ENCODE measurements at places on chromosomes 3 and 15.

DNA sequence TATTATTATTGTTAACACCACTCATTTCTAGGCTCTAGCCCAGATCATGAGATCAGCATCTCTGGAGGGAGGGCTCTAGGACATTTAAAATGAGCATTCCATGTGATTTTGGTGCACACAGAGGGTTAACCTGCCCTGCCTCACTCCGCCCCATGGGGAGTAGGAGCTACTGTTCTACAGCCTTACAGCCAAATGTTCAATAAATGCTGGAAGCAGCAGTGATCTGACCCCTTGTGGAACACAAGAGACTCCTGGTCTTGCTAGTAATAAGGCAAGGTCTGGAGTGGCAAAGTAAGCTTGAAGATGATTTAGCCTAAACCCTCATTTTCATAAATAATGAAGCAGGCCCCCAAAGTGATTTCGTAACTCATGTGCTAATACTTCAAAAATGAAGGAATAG is 166.4 kb upstream of the EOMES start:
- no peak for DNase-seq

GRCh38 chr15:83015361-83015760 is 3.9 kb upstream of the C15orf40 start:
- DNase-seq: no peak

- no peak for DNase-seq
These were observed 128.5 kb upstream of the GAP43 start for GRCh38 chr3:115494826-115495225.

- no peak for DNase-seq
These were observed 698 bp downstream of the IL1RAP start for GRCh38 chr3:190514413-190515153.

GRCh38 chr3:23096041-23096440 is 107.1 kb upstream of the UBE2E2 start:
- no peak for DNase-seq

DNA sequence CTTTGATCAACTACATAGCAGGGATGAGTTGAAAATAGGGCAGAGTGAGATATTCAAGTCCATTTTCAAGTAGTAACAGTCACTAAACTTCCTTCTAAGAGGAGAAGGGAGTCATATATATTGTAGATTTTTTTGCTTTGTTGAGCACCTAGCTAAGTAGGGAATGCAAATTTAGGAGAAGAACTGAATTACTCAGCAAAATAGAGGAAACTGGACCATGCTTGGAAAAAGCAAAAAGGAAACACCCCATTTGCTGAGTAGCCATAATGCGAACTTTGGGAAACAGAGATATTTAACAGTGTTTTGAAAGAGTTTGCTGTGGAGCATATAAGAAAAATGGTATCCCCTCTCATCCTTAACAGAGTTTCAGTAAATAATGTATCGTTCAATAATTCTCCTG is 54.9 kb downstream of the CD200R1L start:
- DNase-seq: no peak

GRCh38 chr15:89769366-89769765 is 6.8 kb upstream of the MESP2 start:
- DNase-seq: no peak

DNA sequence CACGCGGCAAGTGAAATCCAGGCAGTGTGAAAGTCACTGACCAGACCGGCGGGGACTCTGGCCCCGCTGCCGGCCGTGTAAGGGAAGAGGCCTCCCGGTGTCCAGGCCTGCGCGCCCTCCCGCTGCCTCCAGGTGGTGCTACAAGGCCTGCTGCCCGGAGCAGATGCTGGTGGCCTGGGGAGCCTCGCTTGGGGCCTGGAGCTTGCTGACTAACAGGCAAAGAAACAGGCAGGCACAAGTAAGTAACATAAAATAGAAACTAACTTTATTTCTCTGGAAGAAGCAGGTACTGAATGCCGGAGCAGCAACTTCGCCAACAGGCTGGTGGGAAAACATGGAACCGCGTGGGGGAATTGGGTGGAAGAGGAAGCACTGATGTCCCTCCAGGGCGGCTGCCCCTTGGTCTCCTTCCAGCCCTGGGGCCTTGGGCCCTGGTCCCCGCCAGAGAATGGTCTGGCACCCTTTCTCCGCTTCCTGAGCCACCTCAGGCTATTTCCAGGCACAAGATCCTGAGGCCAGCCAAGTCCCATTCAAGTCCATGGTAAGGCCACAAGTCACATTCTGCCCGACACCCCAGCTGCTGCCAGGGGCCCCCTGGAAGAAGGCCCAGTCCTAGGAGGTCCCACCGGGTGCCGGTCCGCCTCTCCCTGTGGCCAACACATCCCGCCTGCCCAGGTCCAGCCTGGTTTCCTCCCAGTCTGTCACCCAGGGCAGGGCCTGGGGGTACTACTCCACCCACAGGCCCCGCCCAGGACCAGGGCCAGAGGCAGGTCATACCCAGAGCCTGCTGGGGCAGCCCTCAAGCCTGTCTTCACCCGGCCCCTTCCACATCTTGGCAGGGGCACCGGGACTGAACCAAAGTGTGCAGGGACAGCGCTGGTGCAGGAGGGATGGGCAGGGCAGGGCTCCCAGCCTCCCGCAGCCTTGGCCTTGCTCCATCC is 45.0 kb downstream of the TNK2 start:
- DNase-seq: no peak

DNA sequence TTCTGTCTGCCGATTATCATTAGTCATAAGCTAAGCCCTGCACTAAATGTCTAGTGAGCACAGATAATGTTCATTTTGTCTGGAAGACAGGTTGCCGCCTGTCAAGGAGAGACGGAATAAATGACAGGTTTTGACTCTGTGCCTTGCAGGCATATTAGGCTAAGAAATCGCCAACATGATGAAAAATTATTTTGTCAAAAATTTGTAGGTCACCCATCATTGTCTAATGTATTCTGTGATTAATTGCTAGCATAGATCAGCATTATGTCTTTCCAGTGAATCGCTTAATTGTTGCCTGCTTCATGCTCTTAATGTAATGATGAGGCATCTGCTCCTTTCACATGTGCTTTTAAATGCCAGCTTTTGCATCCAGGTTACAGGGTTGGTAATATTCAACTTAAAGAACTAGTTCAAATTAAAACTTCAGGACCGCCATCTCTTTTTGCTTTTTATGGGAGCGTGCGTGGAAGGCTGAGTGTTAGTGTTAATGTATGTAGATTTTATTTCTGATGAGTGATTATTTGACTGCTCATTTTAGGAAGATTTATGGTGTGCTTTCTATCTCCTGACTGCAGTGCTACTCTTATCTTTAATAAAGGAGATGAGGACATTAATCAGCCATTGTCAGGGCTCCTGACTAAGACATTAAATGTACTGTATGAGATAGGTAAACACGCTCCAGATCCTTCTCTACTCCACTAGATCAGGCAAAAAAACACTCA is 120.8 kb upstream of the MEIS2 start:
- DNase-seq: no peak

DNA sequence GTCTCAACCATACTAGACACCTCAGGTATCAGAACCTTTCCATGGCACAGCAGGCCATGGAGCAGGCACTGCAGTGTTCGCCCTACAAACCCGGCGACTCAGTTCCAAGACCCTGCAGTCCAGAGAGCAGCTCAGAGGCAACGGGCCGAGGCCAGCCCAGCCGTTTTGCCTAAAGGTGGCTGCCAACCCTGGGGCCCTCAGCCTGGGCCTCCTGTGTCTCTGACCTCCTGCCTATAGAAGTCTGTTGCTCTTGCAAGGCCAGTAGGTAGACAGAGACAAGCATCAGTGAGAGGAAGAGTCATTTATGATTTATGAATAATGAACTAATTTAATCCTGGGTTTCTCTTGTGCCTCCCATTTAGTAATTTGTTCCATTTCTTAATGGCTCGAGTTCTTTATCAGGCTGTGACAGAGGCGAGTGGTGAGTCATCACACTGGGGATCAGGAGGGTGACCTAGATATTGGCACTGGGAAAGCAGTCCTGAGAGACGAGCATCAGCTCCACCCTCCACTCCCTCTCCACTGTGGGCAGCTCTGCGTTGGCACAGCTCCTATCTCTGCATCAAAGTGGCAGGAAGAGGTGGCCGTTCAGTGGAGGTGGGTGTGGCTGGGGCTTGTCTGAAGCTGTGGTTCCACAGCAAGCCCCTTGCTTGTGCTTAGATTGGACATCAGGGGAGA is 79.8 kb downstream of the ABHD5 start:
- DNase-seq: no peak

- DNase-seq: no peak
These were observed 151.1 kb upstream of the HES1 start for GRCh38 chr3:193984876-193985275.

DNA sequence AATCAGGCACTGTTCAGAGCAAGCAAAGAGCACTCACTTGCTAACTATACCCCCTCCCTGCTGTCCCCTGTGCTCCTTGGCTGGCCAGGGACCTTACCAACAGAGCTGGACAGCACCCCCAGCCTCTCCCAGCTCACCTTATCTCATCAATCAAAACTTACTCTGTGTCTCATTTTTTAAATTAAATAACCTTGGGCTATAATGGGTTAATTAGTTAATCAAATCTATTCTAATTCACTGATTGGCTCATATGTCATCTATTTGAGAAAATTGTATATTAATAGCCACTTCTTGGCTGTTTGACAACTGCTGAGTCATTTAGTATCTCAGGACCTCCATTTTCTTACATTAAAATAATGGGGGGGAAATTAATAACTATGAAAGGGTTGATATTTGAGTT is 22.9 kb downstream of the IL5RA start:
- DNase-seq: no peak

DNA sequence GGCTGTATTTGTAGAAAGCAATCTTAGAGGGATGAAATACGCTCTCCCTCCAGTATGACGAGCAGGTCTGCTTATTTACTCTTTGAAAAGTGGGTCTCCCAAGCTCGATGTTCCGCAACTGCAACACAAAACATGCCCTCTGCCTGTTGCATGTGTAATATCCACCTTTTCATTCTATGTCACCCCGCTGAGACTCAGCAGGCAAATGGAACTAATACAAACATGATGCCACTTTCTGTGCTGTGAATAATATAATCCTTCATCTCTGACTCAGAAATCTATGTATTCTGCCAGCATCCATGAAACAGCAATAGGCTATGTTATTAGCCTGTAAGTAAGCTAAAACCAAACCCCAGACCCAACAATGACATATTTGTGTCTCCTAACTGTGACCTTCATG is 200.8 kb upstream of the TMCO5A start:
- no peak for DNase-seq

DNA sequence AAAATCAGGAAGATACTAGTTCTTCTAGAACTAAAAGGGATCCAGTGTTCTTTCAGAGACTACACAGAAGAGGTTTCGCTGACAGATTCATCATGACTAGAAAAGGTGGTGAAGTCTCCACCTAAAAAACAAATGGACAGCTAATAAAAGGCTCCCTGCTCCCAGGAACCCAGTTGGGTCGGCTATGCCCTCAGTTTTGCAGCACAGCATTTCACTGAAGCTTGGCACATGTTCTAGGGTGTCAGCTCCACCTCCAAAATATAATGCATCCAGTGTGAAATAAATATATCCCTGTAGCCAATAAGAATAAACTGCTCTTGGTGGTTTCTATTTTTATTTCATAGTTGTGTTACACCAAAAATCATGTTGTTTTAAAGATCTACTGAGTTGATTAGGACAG is 55.0 kb downstream of the ZIC4 start:
- no peak for DNase-seq

GRCh38 chr3:7432610-7433009 is 571.7 kb downstream of the GRM7 start:
- DNase-seq: no peak

GRCh38 chr15:74320352-74321247 is 46.8 kb downstream of the CYP11A1 start:
- DNase-seq: no peak

- no peak for DNase-seq
These were observed 7.5 kb downstream of the SETD2 start for GRCh38 chr3:47156396-47156795.

DNA sequence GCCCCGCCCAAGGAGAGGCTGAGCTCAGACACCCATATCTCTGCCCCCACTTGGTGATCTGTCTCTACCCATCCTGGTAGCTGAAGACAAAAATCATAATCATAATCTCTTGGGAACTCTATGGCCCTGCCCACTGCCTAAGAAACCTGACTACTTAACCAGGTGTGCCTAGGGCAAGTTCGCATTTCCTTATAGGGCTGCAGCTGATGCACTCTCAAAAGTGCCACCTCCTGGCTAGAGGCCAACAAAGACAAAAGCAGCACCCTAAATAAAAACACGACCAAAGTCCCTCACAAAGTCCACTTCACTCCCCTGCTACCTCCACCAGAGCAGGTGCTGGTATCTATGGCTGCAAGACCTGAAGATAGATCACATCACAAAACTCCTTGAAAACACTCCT is 250.4 kb upstream of the SLITRK3 start:
- no peak for DNase-seq

DNA sequence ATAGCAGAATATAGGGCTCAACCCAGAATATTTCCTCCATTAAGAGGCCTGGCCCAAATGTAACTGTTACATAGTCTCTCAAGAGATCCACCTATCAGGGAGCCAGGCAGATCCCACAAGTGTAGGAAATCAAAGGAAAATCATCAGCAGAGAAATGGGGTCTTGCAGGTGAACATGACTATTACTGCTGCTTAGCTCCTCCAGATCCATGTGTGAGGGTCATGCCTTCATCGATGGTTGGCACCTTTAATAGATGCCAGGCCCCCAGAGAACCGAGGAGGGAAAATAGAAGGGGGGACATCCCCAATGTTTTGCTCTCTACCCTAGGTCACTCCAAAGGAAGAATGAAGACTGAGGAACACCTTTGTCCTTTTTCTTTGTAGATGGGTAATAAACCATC is 1029.9 kb upstream of the CADM2 start:
- DNase-seq: no peak

DNA sequence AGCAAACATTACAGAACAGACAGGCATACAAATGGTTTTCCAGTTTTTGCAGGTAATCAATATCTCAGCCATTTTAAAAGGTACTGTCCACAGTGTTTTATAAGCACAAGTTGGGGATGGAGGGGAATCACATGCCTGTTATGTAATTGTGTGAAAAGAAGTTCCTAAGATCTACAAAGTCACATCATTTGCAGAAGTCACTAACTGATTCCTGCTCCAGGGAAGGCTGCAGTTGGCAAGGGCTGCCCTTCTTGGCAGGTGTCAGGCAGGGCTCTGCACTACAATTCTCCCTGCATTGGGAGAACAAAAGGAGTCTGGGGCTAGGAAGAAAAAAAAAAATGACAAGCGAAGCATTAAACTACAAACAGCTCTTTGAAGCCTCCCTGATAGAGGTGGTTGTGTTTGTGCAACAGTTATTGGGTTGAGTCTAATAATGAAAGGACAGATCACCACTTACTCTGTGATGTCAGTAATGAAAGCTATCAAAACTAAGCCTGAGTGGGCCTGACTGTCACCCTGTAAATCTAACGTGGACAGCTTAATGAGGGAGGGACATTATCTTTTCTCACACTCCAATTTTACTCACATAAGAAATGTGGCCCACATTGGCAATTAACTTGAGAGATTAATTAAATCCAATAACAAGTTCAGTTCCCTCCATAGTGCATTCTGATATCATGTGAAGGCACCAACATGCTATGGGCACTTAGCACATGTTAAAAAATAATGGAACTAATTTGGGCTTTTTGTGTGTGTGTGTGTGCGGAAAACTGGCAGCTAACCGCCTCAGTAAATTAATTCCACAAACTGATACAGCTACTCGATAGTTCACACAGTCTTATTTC is 242.9 kb downstream of the FHIT start:
- no peak for DNase-seq

GRCh38 chr3:151979906-151980305 is 106.5 kb downstream of the SUCNR1 start:
- DNase-seq: no peak

Data from GM12864 (cell line).